ENCODE measurements at places on chromosomes 11 and 22.

DNA sequence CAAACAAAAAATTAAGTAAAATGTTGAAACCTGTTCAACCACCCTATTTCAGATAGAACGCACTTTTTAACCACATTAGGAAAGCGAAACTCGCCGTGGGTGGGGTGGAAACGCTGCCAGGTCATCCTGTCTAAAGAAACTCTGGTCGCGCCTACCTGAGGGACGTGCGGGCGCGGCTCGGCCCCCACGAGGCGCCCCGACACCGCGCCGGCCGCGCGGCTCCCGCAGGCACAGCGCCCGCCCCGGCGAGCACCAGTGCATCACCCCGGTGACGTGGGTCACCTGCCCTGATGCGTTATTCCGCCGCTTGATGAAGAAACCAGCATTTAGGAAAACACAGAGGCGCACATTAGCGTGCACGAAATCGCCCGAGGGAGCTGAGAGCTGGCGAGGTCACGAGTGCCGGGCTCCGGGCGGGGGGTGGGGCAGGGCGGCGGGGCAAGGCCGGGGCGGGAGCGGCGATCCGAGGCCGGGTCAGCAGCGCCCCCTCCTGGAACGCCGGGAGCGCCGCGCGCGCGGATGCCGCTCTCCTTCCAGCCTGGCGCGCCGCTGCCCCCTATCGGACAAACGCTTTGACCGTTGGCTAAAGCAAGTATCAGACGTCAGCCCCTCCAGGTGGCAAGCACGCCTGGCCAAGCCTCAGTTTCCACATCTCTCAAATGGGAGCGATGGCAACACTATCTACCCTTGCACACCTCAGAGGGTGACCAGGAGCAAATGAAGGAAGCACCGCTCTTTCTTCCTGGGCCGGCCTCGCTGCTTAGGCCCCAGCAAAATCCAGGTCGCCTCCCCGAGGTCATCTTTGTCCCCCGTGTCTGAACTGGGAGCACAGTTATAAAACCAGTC, 15.7 kb upstream of the SNX32 start:
- peak; percentile 81 for DNase-seq

DNA sequence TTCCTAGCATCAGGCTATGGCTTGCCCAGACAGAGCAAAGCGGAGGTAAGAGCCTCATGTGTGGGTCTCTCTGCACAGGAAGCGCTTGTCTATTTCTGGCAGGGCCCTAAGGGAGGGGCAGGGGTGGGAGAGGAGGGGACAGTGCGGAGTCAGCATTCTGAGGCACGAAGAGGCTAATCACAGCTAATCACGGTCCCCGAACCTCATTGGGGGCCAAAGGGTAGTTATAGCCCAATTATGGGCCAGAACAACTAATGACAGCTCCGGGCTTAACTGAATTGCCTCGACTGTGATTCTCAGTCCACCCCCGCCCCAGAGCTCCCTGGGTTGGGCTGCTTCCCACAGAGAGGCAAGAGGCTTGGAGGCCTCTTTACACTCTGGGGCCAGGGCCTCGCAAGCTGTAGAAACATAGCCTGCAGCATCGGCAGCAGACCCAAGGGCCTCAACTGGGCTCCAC, 72.7 kb upstream of the PRDM11 start:
- no peak for DNase-seq

DNA sequence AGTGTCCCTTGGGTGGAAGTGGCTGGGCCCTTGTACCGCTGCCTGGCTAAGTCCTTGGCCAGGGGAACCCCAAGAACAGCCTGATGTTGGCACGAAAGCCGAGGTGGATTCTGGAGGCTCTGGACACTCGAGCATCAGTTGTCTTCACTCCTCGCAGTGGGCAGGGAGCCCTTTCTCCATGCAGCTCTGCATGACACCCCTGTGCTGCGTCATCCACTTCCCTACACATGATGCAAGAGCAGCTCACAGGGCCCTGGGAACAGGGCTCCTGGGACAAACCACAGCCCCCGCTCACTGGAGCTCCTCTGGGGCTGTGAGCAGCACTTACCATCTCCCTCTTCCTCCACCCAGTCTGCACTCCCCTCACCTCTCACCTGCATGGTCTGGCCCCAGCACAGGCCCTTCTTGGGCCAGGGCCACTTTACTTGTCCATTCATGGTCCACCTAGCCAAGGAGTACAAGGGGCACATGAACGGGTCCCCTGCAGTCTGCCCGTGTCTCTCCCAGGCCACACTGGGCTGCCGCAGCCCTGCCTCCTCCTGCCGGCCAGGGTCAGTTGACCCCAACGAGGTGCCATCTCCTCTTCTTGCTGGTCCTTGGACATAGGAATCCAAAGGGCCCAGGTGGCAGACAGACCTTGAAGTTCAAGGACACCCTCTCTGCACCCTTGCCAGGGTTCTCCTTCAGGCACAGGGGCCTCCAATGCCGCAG, 66.5 kb downstream of the IGF2 start:
- DNase-seq: no peak

- DNase-seq: no peak
These were observed 1.9 kb downstream of the SLC25A45 start for GRCh38 chr11:65380460-65381119.

- DNase-seq: no peak
These were observed 78.4 kb upstream of the OR4B1 start for GRCh38 chr11:48138222-48138621.

DNA sequence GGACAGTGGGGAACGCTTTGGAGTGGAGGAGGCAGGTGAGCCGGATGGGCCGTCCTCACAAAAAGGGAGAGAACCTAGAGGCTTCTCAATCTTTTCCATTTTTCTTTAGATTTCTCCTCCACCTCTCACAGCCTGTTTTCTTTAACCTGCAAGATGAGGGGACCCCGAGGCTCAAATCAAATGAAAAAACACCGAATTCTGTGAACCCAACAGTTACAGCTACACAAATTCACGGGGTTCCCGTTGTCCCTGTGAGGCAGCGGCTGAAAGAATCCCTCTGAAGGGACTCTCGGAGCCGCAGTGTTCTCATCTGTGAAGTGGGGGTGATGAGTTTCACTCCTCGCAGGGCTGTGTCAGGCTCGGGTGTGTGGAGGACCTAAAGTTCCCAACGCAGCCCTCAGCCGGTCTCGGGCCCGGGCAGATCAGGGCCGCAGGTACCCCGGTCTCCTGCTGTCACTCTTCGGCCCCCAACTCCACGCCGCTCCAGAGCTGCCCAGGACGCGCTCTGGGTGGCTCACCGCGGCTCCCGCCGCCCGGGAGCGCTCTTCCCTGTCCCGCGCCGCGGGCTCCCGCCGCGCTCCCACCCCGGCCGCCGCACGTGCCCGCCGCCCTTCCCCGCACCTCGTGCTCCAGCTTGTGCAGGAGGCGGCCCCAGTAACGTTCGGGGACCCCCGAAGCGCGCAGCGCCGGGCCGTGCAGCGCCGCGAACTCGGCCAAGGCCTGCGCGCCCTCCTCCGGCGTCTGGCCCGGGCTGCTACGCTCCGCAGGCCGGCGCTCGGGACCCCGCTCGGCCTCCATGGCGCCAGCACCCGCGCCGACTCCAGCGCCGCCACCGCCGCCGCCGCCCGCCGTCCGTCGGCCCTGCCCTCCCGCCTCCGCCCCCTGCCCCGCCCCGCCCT, at the start of gene TTLL12:
TTLL12 (minus strand) TSS at position 863 of the 899 bp plus-strand sequence; CDS start at position 798, 65 bp downstream.
- DNase-seq: no peak

DNA sequence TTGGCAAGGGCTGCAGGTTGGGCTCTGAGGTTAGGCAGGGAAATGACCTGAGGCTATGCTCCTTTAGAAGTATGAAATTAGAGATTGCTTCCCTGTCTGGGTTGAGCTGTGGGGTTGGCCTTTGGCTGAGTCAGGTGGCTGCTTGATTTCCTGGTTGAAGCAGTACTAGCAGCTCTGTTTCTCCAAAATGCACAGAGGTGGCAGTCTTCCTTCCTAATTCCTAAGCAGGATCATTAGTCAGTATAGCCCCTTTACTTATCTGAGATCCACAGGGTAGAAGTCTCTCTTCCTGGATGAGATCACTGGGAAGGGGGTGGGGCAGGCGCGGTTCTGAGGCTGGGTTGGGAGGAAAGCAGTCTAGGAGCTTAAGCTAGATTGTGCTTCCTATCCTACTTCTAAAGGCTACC, 1917.5 kb downstream of the LRRC4C start:
- no peak for DNase-seq

DNA sequence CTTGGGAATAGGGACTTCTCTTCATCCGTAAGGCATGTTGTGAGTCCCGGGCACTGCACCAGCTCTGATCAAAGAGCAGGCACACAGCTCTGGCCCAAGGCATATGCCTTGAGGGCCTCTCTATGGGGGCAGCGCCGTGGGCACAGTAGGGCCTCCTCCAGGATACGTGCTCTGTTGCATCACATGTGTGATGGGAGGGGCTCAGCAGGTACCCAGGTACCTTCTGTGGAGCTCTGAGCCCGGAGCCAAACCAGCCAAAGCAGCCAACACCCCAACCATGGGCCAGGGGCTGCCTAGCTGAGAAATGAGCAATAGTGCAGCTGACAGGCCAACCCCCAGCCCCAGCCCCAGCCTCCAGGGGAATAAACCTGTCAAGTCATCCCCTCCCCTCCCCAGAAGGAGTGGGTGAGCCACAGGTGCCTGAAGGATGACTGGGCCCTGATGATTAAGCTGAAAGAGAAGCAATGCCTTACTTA, 79.7 kb upstream of the SHISAL1 start:
- no peak for DNase-seq

GRCh38 chr11:64705501-64705900, 17.5 kb downstream of the NRXN2 start:
- no peak for DNase-seq

GRCh38 chr11:64304032-64304315, 1.4 kb upstream of the ESRRA start:
- no peak for DNase-seq

GRCh38 chr22:39675947-39676346, 105.4 kb downstream of the CACNA1I start:
- no peak for DNase-seq

GRCh38 chr22:41401781-41402648, 20.3 kb downstream of the TEF start:
- no peak for DNase-seq

GRCh38 chr11:69828276-69828970, 9.2 kb upstream of the FGF3 start:
- DNase-seq: no peak

DNA sequence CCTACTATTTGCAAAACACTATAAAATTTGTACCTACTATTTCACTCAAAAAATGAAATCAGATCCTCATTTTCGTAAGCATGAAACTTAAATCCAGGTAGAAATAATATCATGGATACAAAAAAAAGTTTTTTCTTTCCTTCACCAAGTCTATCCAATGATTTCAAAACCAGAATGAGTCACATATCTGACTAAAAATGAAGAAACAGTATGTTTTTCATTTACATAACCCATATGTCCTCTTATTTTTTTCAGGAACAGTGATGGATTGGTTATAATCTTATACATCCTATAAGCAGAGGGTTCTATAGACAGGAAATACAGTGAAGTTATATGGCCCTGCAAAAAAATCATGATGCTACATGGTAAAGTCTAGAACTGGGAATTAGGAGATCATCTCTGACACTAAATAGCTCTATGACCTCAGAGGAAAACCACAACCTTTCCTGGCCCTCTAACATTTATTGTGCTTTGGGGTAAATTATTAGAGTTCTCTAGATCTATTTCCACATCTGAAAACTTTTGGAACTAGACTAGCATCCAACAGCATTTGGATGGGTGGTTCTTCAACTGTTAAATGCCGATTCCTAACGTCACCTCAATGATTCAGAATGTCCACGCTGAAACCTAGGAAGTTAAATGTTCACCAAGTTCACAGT, 10.9 kb downstream of the MTMR2 start:
- no peak for DNase-seq

- peak; percentile 19 for DNase-seq
These were observed 14.9 kb downstream of the RAC2 start for GRCh38 chr22:37229012-37229804.

- no peak for DNase-seq
These were observed 54.0 kb upstream of the GCAT start for GRCh38 chr22:37753746-37754145.

GRCh38 chr11:6737872-6738466, 33.8 kb downstream of the OR2AG2 start:
- peak; percentile 48 for DNase-seq

GRCh38 chr11:120900643-120901042, 123.3 kb upstream of the TBCEL start:
- DNase-seq: no peak

DNA sequence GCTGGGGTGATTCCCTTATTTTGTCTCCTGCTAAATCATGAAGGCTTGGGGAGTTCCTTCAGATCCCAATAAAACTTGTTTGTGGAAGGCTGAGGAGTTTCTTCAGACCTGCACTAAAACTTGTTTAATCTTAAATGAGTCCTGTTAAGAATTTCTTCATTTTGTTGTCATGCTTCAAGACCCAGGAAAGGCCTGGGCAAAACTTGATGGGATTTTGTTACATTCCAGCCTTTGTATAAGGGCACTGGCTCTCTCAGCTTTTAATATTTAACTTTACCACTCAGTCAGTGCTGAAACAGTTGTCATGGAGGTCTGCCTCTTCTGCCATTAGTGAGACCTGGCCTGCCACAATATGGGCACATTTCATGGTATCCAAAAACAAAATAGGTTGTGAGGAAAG, 699.0 kb downstream of the ETS1 start:
- no peak for DNase-seq

- DNase-seq: no peak
These were observed 378.1 kb downstream of the CADM1 start for GRCh38 chr11:115126092-115126491.

DNA sequence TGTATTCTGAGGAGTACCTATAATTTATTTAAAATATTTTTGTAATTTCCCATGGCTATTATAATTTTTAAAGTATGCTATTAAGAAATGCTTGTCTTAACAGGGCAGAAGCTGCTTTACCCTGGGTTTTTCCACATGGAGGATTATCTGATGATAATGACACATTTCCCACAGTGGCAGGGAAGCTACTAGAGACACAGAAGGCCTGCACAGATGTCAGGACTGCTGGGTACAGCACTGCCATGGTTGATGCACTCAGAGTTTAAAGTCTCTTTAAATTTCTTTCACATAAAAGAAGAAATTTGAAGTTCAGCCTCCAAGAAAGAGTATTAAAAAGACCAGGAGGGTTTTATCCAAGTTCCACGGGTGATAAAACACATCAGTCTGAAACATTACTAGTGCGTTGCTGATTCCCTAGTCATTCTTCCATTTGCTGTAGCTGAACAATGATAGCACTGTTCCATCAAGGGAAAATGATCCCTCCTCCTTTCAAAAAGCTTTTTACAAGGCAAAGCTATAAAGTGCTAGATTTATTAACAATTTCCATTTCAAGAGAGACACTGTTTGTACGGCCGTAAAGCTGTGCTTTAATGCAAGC, 363.0 kb downstream of the CNTN5 start:
- DNase-seq: no peak

GRCh38 chr22:45651931-45652528, 19.6 kb upstream of the ATXN10 start:
- DNase-seq: no peak

DNA sequence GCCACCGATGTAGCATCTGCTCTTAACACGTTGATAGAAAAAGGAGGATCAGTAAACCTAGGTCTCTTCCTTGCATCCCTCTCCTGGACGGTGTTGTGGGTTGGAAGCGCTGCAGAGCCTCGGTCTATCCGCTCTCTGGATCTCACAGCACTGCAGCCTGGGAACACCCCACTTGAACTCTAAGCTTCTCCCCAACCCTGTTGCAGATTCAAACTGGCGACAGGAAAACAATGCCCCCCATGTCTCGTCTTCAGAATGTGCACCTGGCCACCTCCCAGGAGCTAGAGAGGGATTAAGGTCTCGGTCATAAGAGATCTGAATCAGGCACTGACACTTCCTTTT, 454 bp downstream of the TMEM218 start:
- no peak for DNase-seq

- no peak for DNase-seq
These were observed 25.3 kb downstream of the ABTB2 start for GRCh38 chr11:34332524-34332923.
